ENCODE measurements at places on chromosomes 2 and 18.

DNA sequence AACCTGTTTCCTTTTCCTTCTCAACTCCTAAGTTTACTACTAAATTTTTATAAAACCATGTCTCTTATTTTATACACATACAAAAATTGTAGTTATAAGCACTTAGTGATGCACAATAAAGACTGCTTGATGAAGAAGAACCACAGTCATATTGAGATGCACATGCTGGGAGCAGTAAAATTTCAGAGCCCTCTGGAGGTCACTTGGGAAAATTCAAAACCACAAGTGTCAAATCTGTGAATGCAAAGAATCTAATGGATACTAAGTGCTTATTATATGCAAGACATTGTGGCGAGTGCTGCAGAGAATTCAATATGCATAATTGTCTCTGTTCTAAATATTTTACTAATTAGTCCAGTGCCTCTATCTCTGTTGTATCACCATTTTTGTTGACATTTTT lies 180.5 kb downstream of the VWC2L start:
- DNase-seq, result no peak

DNA sequence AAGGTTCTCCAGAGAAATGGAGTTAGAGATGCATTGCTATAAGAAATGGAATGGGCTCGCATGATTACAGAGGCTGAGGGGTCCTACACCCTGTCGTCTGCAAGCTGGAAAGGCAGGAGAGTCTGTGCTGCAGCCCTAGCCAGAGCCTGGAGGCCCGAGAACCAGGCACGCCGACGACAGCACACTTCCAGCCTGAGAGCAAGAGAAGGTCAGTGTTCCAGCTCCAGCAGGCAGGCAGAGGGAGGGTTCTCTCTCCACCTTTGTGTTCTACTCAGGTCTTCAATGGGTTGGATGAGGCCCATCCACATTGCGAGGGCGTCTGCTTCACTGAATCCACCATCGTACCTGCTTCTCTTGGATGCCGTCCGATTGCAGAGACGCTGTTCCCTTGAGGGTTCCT lies 177.6 kb upstream of the HDAC4 start:
- no peak for DNase-seq

DNA sequence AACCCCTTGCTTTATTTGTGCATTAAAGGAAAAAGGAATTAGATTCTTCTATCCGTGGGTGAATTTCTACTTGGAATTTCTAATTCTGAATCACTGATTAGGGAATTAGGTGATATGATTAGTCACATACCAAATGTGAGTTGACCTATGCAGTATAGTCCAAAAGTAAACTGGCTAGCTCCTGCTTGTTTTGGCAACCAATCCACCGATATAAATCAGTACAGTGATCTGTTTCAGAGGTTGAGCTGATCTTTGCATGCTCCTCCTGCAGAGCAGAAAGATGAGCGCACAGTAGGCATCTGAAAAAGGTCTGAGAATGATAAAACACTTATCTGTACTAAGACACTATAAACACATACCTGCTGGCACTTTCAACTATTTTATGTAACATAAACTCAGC lies 86.6 kb downstream of the LRP1B start:
- no peak for DNase-seq

DNA sequence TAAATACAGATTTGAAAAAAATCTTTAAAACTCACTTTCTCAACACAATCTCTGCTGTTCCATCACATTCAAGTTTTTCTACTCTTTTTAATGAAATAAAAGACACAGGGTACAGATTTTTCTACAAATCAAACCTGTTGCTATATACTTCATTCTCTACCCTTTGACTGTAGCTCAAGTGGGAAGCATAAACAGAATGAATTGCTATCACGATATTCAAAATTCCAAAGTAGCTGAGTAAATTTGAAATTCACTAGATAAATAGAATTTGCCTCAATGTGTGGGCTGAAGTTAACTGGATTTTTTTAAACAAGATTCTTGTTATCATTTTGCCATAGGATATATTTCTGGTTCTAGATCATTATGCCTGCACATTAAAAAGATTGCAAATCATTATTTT lies 185.9 kb downstream of the ZNF521 start:
- no peak for DNase-seq

DNA sequence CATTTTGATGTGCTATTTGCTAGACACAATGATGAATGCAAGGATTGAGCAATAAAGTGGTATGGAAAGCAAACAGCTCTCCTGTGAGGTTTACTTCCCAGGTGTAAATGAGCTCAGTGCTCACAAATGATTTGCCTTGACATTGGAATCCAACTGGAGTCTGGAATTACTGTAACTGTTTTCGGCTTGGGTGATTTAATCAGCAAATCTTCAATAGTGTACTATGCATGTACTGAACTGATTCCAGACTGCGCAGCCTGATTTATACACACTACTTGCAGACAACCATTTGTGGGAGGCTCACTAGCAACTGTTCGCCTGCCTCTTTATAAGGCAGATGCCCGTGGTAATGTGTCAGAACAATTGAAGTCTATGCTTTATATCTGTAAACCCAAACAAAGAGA lies 27.9 kb upstream of the SOX11 start:
- DNase-seq, result no peak

DNA sequence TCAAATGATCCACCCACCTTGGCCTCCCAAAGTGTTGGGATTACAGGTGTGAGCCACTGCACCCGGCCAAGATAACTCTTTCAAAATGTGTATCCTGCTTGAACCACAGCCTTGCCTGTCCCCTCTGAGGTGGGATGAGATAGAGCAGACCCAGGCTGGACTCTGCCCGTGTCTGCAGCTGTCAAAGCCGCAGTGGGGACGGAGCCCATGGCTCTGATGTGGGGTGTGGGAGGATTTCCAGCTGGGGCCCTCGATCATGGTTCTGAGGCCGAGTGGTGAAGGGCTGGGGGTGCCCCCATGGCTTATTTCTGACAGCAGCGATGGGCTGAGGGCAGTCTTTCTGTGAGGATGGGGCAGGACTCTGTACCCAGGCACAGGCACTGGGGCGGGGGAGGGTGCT lies 104.5 kb downstream of the DGKD start:
- no peak for DNase-seq

DNA sequence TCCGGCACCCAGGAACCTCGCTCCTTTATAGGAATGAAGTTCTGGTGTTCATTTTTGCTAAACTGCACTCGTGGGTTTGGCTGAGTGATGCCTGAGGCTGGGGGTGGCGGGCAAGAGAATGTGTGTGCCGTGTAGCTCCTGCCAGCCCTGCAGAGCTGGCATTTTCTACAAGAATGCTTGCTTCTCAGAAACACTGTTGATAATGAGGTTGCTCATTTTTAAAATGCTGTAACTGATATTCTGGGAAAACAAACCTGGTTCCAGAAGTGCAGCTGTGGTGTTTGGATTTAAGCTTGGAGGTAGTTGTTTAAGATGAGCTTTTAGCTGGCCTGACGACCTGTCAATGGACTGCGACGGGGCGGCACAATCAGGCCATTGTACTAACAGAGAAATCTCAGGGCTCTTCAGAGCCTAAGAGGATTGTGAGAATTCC lies 511.9 kb upstream of the TNP1 start:
- no peak for DNase-seq

DNA sequence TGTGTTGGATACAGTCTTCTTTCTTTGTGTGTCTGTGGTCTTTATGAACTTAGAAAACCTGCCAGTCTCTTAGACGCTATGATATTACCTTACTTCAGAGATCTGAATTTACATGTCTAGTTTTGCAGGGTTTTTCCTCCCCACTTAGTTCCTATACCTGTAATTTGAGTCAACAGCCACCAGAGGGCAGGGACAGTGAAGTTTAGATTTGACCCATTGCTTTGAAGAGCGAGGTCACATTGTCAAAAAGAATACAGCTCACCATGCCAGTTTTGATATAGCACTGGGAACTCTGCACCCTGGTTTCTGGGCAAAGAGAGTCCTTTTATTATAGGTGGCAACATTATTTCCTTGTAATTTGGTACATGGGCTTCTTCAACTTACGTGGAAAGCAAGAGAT lies 102.3 kb downstream of the MAPK4 start:
- DNase-seq, result no peak

GRCh38 chr2:96763511-96764252 lies 3.0 kb downstream of the CNNM4 start:
- DNase-seq, result peak; percentile 85

GRCh38 chr18:59395226-59396175 lies 36.4 kb upstream of the LMAN1 start:
- no peak for DNase-seq

GRCh38 chr2:35462226-35462998 lies 893.2 kb upstream of the CRIM1 start:
- peak; percentile 27 for DNase-seq

DNA sequence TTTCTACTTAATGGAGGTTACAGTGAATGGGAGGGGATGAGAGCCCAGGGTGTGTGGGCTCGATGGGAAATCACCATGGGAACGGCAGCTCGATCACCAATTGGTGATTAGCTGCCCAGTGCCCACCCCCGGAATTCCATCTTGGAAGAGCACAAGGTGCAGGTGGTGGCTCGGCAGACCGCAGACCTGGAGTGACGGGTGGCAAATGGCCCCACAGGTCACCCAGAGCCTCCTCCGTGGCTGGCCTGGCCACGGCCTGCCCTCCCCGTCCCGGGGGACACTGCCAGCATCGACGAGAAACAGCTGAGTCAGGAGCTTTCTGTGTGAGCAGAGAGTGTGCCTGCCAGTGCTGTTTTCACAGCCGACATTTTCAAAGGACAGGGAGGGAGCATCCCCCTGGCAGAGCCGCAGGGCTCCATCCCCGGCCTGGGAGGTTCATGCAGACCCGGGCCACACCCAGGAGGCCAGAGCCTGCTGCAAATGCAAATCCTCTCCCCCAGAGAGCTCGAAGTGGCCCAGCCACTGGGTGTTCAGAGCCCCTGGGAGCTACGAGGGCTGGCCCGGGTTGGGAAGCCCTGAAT lies 176.4 kb upstream of the MYT1L start:
- no peak for DNase-seq

- no peak for DNase-seq
Observed at GRCh38 chr2:176747506-176747905, 465.1 kb upstream of the HNRNPA3 start.

DNA sequence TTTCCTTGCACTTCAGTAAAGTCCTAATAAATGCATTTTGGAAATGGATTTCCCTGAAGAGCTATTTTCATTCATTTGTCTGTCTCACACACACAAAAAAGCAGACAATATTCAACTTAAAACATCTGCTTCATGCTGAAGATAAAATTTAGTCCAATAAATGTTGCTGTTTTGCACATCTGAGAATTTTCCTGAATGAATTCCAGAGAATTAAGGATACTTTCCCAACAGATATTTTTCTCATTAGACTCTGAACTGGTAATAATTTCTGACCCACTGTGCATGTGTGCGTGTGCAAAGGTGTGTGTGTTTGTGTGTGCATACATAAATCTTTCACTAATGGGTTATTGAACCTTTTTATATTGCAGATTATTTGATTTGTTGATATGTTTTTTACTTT lies 390.2 kb upstream of the TMEFF2 start:
- DNase-seq, result no peak

DNA sequence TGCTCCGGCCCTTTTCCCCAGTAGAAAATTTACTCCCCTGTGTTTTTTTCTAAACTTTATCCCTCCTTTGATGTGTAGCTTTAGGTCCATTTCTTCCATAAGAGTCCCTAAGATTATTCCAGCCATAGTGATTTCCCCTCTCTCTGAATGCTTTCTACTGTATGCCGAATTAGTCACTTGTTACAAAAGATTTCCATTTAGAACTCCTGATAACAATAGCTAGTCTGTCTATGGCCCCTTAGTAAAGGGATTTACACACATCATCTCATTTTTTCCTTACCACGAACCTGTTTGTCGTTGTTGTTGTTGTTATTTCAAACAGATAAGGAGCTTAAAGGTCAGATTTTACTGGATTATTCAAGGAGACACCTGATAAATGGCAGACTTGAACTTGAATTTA lies 256.1 kb downstream of the PAX3 start:
- DNase-seq, result no peak

DNA sequence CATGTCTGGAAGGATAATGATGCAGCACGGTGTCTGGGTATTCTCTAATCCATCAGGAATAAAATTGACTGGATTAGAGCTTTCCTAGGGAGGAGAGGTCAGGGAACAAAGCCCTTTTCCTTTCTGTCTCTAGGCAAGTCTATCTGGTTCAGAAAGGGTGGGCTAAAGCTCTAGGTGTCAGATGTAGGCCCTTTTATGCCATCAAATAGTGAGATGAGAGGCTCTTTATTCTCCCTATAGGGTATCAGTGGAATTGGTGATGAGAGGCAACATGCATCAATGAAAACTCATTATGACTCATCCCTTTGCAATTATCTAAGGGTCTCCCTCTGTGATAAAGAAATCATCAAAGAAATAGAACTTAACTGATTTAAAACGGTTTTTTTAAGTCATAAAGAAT lies 328.0 kb upstream of the CRIM1 start:
- DNase-seq, result no peak

DNA sequence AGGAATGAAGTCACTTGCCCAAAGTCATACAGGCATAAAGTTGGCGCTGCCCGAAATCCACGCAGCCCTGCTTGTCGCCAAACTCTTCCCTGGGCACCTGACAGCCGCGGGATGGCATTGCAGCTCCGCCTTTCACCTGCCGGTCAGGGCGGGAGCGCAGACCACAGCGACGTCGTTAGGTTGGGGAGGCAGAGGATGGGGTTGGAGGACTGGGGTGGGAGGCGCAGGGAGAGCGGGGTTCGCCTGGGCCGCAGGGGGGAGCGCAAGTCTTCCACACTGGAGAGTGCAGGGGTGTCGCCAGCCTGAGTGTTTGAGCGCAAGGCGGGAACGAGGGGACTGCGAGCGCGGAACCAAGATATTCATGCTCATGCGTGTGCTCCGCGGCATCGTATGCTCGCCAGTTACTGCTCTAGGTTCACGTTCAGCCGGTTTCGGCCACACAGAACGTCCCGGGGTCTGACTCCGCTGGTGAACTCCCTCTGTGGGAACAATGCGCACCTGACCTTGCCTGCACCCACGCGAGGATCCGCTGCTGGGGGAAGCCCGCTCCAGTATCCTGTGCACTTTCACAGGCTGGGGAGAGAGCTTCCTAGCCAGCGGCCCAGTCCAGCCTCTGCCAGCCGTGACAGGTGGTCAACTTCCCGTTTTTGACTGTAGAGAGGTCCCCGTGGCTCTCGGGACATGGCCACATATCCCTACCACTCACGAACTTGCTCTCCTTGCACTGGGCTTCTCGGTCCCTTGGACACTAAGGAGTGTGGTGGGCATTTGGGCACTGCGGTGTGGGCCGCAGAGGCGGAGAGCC lies 767 bp upstream of the NPPC start:
- no peak for DNase-seq

DNA sequence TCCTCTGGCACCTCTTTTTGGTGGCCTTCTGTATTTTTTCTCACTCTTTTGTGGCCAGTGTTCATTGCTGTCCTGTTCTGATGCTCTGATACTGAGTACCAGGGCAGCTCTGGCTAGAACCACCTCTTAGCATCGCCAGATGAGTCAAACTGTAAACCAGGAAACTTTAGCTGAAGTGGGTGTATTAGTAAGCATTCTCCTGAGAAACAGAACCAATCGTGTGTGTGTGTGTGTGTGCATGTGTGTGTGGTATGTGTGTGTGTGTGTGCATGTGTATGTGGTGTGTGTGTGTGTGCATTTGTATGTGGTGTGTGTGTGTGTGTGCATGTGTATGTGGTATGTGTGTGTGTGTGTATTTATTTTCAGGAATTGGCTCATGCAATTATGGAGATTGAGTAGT lies 166.3 kb upstream of the SKOR2 start:
- DNase-seq, result no peak
